ENCODE measurements at places on chromosomes 2 and 18. TPM values are rescaled to one million over a fixed set of nuclear protein-coding genes. Genes with fewer than 3 reads are reported as not detected.

Gene ITGB1BP1
- 160 TPM for total RNA-seq

Gene KIF1A
- 10.2 TPM for total RNA-seq

Gene TNS1
- total RNA-seq: 870 TPM

Gene TPO
- total RNA-seq: 11.8 TPM

Gene TRPM8
- total RNA-seq: 0.73 TPM

GRCh38 chr2:198273660-198274059 is 469.3 kb downstream of the PLCL1 start:
- no peak for DNase-seq

DNA sequence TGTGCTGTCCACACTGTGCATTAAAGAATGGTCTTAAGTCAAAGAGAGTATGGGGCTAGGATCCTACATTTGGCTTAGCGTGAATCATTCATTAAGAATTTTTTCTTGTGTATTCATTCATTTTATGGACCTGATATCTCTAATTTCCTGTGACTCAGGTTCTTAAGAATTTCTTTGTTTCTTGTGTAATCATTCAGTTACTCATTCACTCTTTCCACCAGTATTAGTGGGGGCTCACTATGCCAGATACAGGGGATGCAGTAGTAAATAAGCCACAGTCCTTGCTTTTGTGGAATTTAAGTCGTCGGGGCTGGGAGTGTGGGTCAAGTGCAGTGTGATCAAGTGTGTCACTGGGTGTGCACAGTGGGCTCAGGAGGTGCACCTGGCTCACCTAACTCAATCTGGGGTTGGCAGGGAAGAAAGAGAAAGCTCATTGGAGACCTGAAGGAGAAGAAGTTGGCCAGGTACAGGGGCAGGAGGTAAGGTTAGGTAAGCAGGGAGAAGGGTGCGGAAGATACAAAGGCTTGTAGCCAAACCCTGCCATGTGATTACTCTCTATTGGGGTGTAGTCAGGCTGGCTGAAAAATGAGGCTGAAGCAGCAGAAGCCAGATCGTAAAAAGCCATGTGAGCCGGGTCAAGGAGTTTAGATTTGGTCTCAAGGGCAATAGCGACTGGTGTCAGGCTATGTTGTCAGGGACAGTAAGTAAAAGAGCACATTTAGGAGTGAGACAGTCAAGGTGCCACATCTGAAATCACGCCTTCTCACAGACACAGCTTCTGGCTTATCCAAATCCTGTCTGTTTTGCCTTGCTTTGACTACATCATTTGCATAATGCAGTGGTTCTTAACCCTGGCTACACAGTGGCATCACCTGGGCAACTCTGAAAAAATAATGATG is 67.2 kb downstream of the KCTD1 start:
- no peak for DNase-seq

DNA sequence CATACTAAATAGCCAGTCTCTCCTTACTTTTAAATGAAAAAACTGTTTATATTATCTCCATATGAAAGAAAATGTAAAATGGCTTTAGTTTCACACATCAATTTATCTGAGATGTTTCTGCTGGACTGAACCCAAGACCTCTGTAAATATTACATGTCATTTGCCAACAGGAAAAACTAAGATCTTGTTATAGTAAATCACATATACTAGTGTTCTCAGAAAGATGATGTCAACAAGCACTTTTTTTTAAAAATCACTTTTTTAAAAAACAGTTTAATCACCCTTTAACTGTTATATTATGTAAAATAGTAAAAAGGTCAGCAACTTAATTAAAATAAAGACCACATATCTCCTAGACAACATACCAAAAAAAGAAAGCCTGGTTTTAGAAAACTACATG is 46.3 kb downstream of the PTPN2 start:
- DNase-seq: no peak

DNA sequence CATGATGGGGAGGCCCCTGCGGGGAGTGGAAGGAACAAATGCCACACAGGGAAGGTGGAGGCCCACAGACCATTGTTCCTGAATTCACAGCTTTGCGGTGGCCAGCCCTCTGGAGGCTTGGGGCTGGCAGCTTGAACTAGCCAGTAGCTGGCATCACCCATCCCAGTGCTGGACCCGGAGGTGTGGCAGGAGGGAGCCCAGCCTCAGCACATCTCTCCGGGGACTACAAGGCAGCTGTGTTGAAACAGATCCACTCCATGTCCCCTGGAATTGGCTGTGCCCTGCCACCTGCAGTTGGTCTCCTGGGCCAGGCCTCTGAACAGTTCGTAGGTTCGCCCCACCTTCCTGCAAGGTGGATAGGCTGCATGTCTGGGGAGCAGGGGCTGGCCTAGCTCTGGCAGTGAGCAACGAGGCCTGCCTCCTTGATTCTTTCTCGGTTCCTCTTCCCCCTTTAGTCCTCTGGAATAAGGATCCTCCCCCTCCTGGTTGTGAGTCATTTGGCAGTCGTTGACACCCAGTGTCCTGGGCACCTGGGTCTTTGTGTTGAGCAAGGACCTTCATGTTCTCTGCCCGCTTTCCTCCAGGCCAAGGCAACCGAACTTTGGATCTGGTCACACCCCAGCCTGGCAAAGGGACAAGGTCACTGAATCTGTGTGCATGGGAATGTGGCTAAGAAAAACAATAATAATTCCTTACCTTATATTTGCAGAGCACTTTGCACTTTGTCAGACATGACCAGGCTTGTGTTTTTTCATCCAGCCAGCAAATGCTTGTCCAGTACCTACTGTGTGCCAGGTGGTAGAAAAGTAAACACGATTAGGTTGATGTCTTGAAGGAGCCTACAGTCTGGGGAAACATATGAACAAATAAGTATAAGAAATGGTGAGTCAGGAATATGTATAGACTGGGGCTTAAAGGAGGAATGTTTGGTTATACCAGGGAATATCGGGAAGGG is 55.0 kb upstream of the MCFD2 start:
- DNase-seq: no peak

DNA sequence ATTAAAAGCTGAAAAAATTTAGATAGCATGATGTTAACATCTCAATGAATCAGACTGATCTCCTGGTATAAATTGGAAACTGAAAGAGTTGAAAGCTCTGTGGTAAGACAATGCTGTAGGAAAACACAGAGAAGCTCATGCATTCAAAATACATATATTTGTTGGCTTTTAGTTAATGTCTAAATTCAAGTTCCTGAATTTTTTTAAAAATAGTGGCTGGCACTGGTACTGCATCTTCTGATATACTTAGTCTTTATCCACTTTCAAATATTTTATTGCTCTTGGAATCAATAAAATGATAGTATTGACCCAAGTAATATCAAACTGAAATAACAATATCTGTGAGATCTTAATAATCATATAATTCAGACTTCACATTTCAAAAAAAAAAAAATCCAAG is 151.4 kb upstream of the FIGN start:
- DNase-seq: no peak

- no peak for DNase-seq
These were observed 355.1 kb downstream of the TXNL1 start for GRCh38 chr18:56283316-56283715.

DNA sequence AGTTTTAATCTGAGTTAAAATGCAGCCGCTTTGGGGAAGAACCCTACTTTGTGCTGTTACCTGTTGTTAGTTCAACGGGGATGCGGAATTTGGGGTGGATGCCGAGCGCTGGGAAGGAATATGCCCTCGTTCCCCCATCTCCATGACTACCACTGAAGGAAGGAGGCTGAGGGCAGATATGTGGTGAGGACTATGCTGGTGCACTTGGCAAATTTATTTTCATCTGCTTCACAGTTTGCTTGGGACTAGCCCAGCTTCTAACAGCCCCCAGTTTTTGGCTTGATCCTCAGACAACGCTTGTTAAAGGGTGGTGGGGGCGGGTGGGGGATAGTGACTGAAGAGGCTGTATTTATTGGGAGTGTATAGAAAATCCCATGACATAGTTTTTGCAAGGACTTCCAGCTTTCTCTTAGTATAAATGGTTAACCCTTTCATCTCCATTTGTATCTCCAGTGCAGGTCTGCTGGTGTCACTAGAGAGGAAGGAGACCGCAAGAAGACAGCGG is 100.8 kb downstream of the COLEC12 start:
- DNase-seq: no peak

DNA sequence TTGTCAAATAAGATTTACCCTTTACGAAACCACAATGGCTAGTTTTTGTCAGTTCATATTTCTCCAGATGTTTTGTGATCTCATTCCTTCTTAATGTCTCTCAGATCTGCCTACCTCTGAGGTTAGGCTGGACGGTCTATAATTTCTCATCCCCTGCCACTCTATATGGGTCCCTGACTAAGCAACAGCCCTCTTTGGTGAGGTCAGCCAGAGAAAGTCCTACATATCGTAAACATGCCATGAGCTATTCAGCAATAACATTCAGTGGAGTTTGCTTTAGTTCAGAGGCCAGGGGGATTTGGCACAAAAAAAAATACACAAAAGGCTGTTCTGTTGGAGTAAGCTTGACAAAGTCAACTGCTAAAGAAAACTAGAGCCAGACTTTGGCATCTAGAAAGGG is 192.1 kb upstream of the NCKAP5 start:
- no peak for DNase-seq

GRCh38 chr2:47072728-47073191 is 82.3 kb downstream of the STPG4 start:
- DNase-seq: no peak

GRCh38 chr2:236608710-236609109 is 39.1 kb downstream of the ACKR3 start:
- no peak for DNase-seq

- no peak for DNase-seq
These were observed 447.3 kb downstream of the XIRP2 start for GRCh38 chr2:167335541-167335992.

GRCh38 chr2:235719146-235719942 is 225.5 kb downstream of the AGAP1 start:
- DNase-seq: no peak

- DNase-seq: peak; percentile 35
These were observed 65.1 kb upstream of the ODC1 start for GRCh38 chr2:10513201-10513600.

GRCh38 chr18:39675368-39675767 is 2109.8 kb upstream of the CELF4 start:
- DNase-seq: no peak

DNA sequence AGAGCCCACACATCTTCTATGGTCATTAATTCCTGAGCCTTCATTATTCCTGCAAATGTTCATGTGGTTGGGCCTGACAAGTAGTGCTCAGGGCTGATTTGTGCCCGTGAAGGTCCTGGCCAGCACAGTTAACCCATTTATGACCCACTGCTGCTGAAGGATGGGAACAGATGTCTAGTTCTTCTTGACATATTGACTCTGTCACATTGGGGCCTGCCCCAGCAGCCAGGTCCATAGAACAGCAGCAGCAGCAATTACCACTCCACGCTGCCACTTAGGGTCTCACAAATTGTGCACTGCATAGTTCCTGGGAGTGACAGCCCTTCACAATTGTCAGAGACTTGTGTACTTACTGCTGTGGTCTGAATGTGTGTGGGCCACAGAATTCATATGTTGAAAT is 442.3 kb upstream of the RGPD4 start:
- no peak for DNase-seq

DNA sequence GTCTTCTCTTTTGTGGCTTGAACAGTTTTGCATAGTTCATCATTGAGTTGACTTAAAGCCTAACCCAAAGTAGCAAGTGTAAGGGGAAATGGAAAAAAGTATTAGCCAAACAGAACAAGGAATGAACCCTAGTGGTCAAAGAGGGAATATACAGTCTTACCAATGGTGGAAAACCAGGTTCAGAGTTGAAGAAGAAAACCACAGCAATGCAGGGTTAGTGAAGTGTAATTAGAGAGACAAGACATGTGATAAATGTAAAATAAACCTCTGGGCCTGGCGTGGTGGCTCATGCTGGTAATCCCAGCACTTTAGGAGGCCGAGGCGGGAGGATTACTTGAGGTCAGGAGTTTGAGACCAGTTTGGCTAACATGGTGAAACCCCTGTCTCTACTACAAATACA is 2.4 kb downstream of the TTN start:
- DNase-seq: no peak

- no peak for DNase-seq
These were observed 70.5 kb downstream of the TGIF1 start for GRCh38 chr18:3520230-3521085.
